ENCODE measurements at places on chromosomes 5 and 9.

DNA sequence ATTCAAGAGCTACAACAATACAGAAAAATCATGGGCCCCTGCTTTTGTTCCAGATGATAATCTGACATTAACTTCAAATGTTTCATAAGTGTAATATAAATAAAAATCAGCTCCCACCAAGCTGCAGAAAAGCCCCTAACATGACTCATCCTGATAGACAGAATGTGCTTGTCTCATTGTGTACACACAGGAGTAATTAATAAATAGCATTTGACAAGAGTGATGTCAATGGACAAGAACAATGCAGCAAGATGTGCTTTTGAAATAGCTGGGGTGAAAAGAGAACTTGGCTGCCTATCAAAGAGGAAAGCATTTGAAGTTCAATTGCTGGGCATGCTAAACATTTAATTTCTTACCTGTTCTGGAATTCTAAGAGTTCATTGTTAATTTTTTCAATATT is 79.2 kb downstream of the DNAH5 start:
- DNase-seq = no peak

DNA sequence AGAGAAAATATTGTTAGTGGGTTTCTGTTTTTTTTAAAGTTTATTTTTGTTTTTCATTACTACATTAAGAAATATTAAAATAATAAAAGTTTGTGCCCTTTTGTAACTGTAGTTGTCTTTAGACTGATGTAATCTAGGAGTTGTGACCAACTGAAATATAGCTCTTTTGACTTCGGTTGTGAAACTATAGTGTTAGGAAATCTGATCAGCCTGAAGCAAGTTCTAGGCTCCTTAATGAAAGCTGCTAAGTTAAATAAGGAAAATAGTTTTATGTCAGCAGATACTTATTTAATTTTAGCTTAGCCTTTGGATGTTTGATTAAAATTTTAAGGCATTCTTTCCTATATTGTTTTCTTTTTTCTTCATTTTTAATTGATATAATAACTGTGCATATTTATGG is 14.2 kb downstream of the AP3S1 start:
- no peak for DNase-seq

DNA sequence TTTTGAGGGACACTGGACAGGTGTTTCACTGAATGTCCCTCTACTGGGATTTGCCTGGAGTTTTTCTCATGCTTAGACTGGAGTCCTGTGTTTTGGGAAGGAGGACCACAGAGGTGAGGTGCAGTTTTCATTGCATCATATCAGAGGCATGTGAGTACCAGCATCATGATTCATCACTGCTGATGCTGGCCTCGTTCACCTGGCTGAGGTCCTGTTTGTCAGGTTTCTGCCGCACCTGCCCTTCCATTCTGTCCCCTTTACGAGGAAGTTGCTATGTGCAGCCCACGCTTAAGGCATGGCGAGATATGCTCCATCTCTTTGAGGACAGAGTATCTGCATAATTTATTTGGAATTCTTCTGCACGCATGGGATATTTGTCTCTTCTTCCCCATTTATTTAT is 162.1 kb downstream of the TENT4A start:
- no peak for DNase-seq

- DNase-seq = no peak
These were observed 43.9 kb upstream of the ARAP3 start for GRCh38 chr5:141725891-141726290.

DNA sequence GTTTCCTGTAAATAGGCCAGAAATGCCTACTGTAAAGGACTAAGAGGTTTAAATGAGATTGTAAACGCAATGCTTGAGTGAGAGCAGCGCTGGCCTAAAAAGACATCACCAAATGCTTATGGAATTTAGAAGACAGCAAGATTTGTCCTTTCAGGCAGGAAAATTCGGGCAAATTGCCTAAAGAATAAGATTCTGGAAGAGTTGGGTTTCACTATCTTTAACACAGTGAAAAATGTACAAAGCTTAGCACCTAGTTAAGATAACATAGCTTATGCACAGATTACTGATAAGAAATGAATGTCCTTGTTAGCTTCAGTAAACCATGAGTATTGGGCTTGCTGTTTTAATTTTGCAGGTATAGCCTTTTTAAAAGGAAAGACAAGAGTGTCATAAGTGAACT is 4.7 kb downstream of the FKBP15 start:
- DNase-seq = no peak

DNA sequence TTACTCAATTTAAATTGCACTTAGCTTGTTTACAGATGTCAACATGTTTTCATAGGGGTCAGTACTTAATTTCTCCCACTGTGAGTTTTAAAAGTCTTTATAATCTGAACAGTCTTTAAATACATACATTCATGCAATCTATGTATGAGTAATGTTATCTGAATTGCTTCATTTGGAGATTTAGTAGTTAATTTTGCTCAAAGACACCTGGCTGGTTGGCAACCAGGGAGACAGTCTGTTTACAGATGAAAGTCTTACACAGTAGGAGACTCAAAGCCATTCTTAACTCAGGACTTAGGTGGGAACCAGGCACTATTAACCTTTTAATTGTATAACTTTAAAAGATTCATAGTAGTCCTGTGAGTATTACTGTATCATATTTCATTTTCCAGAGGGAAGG is 29.3 kb downstream of the DAB2 start:
- DNase-seq = no peak

DNA sequence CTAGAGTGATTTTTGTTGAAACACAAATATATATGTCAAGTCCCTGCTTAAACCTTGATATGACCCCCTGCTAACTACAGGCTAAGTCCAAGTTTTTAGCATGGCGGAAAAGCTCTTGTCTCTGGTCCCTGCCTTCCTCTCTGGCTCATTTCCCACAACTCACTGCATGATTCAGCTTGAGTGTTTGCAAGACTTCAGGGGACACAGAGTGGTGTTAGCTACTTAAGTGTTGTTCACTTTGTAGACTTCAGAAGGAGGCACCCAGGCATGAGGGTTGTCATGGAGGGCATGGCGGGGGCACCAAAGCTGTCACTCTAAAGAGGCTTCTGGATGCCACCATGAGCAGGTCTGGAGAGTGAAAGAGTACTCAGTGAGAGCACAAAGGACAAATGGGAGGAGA is 362.4 kb upstream of the ACTBL2 start:
- DNase-seq = no peak

DNA sequence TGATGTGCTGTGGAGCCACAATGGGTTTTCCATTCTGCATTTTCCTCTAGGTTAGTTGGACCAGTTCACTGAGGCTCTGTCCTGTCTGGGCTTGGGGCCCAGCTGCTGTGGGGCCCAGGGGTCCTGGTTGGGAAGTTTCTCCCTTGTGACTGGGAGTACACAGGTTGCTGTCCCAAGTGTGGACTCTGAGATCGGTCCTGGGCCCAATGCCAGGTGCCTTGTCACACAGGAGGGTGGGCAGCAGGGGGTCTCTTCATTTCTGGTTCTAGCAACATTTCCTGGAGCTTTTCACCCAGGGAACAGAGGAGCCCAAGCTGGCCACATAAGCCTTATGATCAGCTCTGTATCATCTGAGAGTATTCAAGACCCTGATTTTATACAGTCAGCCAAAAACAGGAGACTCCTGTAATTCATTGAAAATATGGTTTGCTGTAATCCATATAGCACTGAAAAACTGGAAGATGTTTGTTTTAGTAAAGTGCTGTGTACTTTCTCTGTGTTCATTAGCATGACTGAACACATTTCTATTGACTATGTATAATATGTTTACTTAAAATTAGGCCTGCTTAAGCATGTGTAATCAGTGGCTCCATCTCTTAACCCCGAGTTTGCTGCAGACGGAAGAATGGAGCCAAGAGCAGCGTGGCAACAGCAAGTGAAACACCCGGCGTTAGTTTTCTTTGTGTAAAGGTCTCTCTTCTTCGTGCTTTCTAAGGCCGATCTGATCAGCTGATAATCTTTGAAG is 62.5 kb downstream of the MVB12B start:
- DNase-seq = no peak

DNA sequence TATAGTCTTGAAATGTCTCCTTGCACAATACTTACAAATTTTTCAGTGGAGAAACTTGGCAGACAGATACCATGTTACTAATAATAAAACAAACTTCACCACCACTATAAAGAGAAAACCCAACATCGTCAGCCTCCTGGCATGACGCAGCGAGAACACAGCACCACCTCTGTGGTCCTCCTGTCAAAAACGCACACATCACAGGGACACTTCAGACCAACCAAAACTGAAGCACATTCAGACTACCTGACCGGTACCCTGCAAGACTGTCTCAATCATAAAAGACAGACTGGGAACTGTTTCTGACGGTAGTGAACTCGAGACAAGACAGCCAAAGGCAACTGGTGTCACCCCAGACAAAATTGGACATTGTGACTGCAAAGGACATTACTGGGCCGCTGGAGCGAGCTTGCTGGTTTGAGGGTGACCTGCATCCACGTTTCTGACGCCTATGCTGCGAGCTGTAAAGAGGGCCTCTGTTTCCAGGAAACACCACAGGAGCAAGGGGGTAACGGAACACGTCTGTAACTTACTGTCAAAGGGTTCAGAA is 34.4 kb downstream of the NSUN2 start:
- no peak for DNase-seq

GRCh38 chr5:168097876-168098653 is 193.4 kb upstream of the WWC1 start:
- DNase-seq = no peak

DNA sequence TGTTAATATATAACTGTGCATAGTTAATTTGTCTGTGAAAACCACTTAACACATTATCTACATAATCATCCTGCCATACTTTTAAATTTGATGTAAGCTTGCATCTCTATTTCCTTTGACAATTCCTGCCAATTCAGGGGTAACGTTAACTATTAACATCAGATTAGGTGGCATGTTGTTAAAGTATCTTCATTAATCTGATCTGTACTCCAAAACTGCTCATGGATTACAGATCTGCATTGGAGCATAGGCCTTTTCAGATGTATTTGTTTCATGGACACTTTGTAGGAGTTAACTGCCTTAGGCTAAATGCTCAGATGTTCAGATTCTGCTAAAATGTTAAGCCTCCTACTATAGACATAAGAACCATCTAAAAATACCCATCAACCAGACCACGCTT is 3.1 kb downstream of the RPS6 start:
- DNase-seq = no peak

DNA sequence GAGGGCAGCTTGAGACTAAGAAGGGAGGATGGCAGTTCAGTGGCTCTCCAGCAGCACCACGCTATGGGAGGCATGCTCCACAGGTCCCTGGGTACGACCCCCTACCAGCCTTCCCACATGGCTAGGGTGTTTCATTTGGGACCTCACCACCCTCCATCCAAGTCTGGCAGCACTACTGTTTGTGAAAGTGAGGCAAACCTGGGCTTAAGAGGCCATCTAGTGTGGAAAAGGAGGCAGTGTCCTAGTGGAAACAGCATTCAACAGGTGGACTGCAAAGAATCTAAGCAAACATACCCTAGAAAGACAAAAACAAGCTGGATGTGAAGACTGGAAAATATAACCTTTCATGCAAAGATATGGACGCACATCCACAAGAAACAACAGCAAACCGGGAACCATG is 4.8 kb upstream of the C5orf47 start:
- no peak for DNase-seq

- DNase-seq = no peak
These were observed 363.4 kb downstream of the TMEM167A start for GRCh38 chr5:82713811-82714210.

GRCh38 chr9:108552459-108553040 is 303.2 kb downstream of the ACTL7B start:
- no peak for DNase-seq

DNA sequence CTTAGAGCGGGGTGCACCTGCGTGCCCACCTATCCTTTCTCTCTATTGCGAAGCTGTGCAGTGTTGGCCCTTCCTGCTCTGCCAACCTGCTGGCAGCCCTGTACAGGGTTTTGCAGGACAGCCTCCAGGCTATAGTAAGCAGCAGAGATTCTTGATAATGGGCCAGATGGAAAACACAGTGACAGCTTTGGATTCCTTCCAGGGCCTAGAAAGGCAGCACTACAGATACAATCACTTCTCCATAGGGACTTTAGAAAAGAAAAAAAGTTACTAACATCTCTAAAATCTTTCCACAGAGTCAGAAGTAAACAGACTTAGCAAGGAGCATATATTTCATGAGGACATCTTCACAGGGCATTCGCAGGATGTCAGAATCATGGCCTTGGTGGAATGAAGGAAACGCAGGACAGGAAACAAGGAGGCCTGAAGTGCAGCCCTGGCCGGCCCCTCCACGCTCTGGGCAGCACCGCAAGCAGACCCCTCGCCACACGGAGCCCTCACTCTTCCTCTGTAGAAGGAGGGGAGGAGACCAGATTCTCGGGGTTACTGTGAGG is 172.1 kb upstream of the GAS1 start:
- DNase-seq = no peak

DNA sequence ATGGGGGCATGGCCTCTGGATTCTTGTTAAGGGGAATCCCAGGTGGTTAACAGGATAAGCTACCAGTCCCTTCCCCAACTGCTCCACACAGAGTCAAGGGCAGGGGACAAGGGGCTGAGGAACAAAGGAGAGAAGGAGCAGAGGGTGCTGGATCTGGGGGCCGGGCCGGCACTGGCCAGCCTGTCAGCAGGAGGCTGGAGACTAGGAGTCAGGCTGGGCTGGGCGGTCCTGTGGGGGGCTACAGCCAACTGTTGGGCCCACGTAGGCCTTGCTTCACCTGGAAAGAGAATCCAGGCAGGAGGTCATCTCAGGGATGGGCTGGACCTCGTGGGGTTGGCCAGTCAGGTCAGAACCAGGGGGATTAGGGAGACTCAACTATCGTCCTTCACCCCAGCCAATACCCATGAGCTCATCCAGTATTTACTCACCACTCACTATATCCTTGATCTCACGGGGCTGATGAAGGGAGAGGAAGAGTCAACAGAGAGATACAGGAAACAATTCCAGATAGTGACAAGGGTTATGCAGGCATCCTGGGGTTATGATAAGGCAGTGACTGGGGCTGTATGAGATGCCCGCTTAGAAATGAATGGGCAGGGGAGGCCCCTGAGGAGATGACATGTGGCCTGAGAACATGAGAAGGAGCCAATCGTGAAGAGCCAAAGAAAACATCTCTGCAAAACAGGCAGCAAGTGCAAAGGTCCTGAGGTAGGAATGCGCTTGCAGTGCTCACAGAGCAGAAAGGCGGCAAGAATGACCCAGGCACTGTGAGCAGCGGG is 47.9 kb upstream of the SLC25A51 start:
- DNase-seq = no peak

- no peak for DNase-seq
These were observed 95.8 kb upstream of the ABCA1 start for GRCh38 chr9:105023788-105024187.

Data from GOT3 (cell line).